ENCODE measurements at places on chromosomes 11 and 22.
A peak's percentile ranks its signal among the peaks of the same experiment; 100 is the strongest.

GRCh38 chr11:10550503-10551289 is 9.7 kb upstream of the RNF141 start:
- no peak for DNase-seq

GRCh38 chr11:68373189-68373814 is 60.9 kb downstream of the LRP5 start:
- no peak for DNase-seq

- DNase-seq: no peak
Measured at GRCh38 chr11:2146051-2146450, 6.9 kb upstream of the IGF2 start.

DNA sequence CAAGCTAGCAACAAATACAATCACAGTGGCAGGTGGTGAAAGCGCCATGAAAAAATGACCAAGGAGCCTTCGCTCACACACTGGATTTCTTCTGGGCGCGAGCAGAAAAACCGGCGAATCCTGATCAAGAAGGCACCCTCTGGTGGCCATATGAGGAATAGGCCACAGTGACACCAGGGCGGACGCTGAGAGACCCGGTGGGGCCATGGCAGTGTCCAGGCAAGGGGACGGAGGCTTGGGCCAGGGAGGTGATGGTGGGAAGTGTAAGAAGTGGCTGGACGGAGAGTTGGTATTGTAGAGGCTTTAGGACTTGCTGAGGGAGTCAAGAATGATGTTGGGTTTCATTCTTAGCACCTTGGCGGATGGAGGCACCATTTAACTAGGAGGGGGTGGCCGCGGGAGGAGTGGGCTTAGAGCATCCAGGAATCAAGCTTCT is 16.9 kb upstream of the RAC2 start:
- peak; percentile 33 for DNase-seq
